Foreskin fibroblast (primary cell): ENCODE measurements at places on chromosomes 4 and X.

- DNase-seq: no peak
Observed at GRCh38 chr4:128698386-128698785, 111.1 kb upstream of the JADE1 start.

- peak; percentile 68 for DNase-seq
Observed at GRCh38 chr4:153822316-153822715, 33.4 kb upstream of the SFRP2 start.

DNA sequence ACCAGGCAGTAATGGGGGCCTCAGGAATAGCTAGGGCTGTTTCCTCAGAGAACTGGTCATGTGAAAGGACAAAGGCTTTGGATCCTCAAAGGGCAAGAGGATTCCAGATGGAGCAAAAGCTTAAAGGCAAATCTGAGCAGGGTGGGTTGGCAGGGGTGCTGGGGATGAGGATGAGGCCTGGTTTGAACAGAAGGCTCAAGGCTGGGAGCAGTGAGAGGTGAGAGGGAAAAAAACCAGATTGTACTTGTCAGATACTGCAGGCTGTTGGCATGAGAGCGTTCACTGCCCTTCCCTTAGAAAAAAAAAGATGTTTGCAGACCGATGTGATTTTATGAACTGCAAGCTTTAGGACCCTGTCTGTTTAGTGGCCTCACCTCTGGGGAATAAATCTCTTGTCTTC lies 75.3 kb upstream of the PLAC1 start:
- DNase-seq: no peak

DNA sequence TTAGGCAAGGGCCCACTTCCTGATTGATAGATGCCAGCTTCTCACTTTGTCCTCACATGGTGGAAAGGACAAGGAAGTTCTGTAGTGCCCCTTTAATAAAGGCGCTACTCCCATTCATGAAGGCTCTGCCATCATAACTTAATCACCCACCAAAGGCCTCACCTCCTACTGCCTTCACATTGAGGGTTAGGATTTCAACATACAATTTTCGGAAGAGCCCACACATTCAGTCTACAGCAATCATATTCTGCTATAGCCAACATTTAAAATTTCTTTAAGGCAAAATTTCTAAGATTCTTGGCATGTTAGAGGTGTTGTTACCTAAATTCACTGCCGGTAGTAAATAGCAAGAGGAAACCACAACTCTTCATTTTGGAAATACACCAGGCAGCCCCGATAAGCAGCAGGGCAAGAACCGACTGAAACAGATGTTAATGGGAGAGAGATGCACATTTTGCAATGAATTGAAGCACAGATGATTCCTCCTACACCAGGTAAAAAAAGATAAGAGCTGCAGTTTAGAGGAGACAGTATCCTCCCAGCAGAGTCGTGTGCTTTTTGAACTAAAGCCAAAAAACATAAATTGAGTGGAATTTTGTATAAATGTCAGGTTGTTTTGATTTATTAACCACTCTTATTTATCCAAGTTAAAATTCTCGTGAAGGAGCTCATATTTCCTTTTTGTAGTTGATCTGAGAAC lies 594.9 kb downstream of the KCTD8 start:
- DNase-seq: no peak

- no peak for DNase-seq
Observed at GRCh38 chr4:186666252-186666651, 57.4 kb downstream of the FAT1 start.

- DNase-seq: no peak
Observed at GRCh38 chrX:25213611-25214010, 197.8 kb upstream of the ARX start.

GRCh38 chr4:151644622-151645021 lies 116.2 kb downstream of the GATB start:
- no peak for DNase-seq
